ENCODE measurements at places on chromosomes 1 and 21.

DNA sequence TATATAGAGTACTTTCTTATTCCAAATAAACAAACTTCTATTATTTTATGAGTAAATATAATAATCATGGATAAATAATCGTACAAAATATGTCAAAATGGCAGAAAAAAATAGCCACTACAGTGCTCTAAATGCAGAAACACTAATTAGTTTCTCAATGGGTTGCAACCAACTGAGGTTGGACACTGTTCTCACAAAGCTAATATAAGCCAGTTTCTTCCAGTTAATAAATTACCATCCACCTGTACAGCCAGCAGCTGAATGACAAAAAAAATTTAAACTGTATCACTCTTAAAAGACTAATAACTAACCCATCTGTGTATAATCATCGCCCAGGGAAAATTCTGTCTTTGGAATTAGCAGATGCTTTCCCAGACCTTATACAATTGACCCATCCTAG, 36.9 kb downstream of the GDAP2 start:
- DNase-seq: no peak

DNA sequence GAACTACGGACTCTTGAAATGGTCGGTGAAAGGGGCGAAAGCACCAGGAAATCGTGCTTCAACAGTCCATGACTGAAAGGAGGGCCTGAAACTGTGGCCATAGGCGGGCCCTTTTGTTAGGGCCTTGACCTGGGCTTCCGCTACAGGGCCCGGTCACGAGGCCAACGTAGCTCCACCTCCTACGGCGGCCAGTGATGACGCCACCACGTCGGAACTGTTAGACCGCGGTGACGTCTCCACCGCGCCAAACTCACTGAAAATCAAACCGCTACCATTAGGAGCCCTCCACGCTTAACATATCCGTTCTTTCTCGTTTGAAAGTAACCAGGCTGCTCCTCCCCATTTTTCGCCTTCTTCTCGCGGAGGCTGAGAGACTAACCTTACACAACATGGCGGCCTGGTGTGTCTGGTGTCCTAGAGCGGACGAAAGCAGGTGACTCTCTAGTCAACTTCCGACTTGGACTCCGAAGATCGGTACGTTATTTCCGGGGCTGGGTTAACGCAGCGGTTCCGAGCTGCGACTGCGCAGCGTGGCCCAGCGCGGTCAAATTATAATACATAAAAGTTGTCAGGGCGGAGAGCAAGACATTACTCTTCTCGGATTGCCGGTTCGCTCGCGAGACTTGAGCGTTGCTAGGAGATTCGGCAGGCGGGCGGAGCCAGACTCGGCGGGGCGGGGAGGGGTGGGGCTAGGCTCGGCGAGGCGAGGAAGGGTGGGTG, 371 bp upstream of the CACYBP start:
- DNase-seq: peak; percentile 98

GRCh38 chr1:65309304-65310077, at the start of gene DNAJC6:
TSS of gene DNAJC6 (plus strand) at chr1:65309543. CDS start at chr1:65309746, 203 bp downstream.
- DNase-seq: peak; percentile 50

DNA sequence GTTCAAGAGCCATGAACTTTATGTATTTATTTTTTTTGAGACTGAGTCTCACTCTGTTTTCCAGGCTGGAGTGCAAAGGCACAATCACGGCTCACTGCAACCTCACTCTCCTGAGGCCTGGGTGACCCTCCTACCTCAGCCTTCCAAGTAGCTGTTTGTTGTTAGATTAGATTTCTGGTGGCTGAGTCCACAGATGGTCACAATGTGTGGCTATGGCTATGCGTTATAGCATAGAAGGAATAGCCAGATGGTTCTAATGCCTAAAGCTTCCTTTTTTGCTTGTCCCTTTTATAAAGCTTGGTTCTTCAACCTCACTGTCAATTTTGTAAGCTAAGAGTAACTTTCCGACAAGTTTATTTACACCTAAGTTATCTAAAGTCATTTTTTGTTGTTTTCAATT, 62.3 kb upstream of the FMN2 start:
- DNase-seq: no peak

DNA sequence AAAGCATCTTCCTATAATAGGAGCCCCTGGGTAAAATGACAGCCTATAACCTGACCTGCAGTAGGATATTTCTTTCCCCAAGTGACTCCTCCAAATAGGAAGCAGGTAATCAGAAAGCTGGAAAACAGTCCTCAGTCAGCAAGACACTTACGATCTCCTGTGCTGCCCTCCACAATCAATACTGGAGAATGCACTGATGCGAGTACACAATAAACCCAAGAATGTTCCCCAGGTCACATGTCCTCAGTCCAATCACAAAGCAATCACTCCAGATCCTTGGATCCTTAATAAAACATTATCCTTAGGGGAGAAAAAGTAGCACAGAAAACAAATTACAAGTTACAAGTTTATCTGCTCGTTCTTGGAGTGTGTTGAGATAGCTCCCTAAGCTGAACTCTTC, 233.1 kb downstream of the SLC45A1 start:
- no peak for DNase-seq

DNA sequence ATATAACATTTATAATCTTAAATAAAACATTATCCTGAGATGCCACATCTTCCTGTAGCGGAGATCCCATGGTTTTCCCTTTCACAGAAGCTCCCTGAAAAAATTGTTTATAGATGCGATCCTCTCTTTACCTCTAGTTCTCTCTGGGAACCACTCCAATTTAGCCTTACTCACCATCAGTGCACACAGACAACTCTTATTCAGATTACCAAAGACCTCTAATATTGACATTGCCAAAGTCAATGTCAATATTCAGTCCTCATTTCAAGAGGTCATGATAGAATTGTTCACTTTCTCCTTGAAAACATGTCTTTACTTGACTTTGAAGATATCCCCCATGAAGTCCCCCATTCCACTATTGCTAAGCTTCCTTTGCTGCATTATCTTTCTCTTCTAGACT, 248.8 kb downstream of the CTH start:
- no peak for DNase-seq

GRCh38 chr1:38712046-38712445, 147.5 kb downstream of the RRAGC start:
- no peak for DNase-seq
